ENCODE measurements at places on chromosomes 6 and 20.

DNA sequence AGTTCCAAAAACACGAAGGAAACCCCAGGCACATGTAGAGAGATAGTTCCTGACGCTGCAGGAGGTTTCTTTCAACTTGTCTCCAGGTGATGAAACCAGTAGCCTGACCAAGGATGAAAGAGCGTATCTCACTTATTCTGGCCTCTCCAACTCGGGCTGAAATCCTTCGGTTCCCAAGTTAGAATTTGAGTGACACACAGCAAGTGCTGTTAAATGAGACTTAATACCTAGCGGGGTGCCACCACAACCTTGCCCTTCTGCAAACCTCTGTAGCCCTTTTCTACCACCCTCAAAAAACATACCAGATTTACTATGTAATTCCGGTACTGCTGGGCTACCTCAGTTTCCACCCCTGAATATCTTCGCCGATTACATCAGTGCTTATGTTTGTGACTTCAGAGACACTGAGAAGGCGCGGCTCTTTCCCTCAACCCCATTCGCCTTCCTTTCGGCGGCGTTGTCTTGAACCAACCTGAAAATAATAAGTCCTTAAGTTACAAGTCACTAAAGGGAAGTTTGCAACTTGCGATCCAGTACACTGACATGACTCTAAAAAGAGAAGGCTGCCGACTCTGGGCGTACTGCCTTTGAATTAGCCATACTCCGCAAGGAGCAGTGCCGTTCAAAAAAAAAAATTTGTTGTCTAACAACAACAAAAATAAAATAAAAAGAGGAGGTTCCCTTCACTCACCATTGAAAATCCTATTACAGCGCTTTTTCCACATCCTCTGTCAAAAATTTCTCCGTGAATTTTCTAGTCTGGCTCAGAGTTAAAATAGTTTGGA, 194.9 kb upstream of the ZNF184 start:
- DNase-seq: no peak

- no peak for DNase-seq
Measured at GRCh38 chr6:166650047-166650446, 23.0 kb upstream of the RPS6KA2 start.

DNA sequence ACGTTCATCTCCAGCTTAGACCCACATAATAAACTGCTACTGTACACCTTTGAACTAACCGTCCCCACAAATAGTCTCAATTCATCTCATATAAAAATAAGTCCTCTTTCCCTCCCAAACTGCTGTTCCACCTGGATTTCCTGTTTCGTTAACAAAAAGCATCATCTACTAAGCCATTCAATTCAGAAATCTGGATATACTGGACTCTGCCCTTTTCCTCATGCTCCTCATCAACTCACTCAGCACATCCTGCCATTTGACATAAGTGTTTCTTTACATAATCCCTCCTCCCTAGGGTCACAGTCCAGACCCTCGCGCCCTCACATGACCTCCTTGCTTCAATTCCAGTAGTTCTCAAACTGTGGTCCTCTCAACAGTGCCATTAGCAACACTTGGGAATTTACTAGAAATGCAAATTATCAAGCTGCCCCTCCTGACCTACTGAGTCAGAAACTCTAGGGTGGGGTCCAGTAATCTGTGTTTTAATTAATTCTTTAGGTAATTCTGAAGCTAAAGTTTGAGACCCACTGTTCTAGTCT, 4.5 kb downstream of the MKKS start:
- DNase-seq: no peak

GRCh38 chr6:134756374-134757025, 193.4 kb downstream of the ALDH8A1 start:
- no peak for DNase-seq

DNA sequence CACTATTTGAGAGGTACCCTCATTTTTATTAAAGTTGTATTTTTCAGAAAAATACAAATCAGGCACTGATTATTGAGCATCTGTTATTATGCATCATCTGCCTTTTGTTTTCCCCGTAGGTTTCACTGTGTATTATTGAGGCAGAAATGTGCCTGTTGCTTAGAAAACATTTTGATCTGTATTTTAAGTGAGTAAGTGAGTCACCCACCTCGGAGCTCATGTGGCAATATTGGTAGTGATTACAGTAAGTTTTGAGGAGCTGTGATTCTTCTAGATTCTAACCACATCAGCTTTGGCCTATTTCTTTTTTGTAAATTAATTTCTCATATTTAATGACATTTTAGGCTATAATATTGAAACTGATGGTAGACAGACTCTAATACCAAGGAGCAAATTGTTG, 59.6 kb upstream of the LAMP5 start:
- DNase-seq: no peak

DNA sequence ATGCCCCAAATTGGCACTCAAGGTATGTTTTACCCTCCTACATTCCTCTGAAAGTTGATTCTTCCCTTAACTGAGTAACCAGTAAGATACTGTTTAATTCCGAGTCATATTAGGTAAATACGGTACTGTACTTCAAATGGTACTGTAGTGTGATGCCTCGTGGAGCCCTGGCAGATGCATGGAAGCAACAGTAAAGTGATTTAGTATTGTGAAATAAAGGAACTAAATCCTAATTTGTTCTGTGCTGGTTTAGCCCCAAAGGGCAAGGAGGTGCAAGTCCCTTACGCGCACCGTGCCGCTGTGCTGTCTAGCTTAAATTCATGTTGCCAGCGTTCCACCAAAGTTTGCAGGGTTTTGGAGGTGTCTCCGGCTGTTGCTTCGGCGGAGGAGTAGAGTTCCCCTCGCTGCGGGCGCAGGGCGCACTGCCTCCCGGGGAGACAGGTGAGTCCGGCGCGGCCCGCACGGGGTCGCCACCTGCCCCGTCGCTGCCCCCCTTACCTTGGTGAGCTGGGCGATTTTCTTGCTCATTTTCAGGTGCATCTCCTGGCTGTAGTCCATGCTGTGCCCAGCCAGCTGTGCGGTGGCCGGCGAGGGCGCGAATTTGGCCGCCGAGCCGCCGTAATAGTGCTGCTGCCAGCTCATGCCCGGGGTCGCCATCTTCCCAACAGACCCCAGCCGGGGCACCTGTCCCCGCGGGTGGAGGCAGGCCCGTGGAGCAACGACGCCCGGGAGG, 655 bp downstream of the FAM184A start:
- DNase-seq: peak; percentile 42

- DNase-seq: no peak
Measured at GRCh38 chr6:155313602-155314091, 637 bp downstream of the TFB1M start.

DNA sequence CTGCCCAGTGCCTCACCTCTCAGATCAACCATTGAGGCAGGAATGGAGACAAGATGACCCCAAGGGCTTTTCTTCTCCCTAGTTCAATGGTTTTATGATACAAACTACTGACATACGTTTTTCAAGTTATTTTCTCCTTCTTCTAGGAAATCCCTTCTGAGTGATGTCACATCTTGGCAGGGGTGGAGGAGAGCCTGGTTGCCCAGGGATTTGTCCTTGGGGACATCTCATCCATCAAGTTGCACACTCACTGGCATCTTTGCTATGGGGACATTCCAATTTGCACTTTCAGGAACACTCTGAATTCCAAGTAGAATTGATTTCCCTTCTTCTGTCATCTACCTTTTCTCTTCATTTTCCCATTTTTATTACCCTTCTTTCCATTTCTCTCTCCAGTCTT, 9.9 kb downstream of the ZFP57 start:
- DNase-seq: no peak

GRCh38 chr6:132675749-132676148, 16.8 kb upstream of the TAAR1 start:
- no peak for DNase-seq

GRCh38 chr6:2209226-2209809, 36.1 kb downstream of the GMDS start:
- no peak for DNase-seq

- DNase-seq: no peak
Measured at GRCh38 chr6:159646733-159647132, 46.3 kb downstream of the SOD2 start.

- no peak for DNase-seq
Measured at GRCh38 chr6:119241111-119241465, 108.5 kb downstream of the MAN1A1 start.

DNA sequence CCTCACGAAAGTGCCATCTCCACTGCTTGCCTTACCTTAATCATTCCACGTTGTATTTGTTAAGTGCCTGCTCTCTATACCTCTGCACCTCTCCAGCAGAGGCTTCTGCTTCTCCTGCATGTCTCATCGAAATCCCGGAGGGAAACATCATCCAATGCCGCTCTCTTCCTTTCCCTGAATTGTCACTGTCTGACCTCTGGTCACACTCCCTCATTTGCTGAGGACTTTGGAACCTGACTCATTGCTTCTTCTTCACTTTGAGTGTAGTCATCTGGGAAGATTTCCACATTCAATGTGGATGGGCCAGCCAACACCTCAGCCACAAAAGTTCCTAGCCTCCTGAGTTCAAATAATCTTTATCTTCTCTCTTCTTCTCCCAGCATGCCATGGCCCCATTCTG, 78.9 kb upstream of the BEND6 start:
- no peak for DNase-seq

GRCh38 chr20:40291493-40292135, 397.4 kb downstream of the MAFB start:
- DNase-seq: no peak

- no peak for DNase-seq
Measured at GRCh38 chr20:61449916-61450315, 197.9 kb downstream of the CDH4 start.

GRCh38 chr6:102571236-102571908, 1177.9 kb downstream of the GRIK2 start:
- DNase-seq: no peak

- DNase-seq: no peak
Measured at GRCh38 chr6:36845233-36845632, 6.0 kb upstream of the CPNE5 start.

DNA sequence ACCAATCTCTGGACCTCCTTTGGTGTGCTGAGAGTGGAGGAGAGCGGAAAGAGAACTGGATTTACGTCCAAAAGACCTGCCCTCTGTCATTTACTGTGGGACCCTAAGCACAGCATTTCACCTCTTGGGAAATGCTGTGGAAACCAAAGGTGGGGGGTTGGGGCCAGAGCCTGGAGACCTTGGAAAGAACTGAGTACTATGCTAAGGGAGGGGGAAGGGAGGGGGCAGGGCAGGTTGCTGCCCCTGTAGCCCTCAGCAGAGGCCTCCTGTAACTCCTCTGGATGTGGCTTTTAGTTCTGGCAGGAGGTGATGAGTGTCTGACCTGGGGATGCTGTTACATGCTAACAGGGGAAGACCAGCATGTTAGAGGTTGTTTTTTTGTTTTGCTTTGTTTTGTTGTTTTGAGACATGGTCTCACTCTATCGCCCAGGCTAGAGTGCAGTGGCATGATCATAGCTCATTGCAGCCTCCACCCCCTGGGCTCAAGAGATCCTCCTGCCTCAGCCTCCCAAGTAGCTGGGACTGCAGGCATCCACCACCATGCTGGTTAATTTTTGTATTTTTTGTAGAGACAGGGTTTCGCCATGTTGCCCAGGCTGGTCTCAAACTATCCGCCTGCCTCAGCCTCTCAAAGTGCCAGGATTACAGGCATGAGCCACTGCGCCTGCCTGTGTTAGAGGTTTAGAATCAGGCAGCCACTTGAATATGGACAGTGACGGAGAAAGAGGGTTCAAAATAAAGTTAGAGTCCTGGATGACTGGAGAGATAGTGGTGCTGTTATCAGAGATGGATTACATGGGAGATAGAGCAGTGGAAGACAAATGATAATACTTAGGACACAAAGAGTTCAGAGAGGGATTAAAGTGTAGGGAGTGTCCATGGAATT, 18.4 kb upstream of the PARD6B start:
- DNase-seq: no peak

DNA sequence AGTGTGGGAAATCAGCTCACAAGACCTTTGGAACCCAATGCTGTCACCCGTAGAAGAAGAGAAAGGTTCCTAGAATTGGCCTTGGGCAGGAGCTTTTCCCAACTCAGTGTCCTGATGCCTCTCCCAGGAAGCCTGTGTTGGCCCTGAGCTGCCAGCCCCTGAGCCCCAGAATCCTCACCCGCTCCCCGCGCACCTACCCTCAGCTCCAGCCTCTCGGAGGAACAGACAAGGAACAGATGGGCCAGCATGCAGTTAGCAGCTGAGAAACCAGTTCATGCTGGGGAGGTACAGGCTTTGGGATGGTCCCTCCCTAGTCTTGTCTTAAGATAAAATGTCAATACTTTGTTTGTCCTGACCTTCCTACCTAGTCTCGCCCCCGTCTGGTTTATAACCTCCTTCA, 121.9 kb upstream of the CDH4 start:
- DNase-seq: no peak

- no peak for DNase-seq
Measured at GRCh38 chr6:14658886-14659561, 541.5 kb downstream of the CD83 start.

DNA sequence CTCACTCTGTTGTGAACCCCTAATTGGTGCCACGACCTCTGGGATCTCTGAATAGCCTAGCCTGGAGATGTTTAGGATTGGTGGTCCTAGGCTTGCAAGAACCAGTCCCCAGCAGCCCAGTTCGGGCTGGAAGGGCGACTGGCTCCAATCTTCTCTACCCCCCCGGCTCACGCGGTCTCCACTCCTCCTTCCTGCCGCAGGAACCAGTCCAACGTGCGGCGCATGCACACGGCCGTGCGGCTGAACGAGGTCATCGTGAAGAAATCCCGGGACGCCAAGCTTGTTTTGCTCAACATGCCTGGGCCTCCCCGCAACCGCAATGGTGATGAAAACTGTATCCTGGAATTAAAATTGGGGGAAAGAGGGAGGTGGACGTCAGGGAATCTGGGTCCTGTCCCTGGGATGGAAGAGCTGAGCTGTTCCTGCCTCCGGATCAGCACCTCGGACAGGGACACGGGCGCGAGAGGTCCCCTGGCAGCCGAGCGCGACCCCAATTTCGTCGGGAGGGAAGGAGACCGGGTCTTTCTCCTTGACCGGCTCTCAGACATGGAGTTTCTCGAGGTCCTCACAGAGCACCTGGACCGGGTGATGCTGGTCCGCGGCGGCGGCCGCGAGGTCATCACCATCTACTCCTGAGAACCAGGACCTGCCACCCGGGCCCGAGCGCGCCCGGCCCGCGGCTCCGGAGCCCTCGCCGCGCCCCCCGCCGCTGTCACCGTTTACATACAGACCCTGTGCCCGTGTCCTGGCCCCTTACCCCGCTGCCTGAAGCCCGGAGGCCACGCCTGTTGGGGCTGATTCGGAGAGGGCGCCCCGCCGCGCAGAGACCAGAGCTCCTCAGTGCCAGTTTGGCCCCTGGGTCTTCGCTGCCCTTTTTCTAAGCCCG, 28.2 kb downstream of the SLC12A5 start:
- peak; percentile 13 for DNase-seq

DNA sequence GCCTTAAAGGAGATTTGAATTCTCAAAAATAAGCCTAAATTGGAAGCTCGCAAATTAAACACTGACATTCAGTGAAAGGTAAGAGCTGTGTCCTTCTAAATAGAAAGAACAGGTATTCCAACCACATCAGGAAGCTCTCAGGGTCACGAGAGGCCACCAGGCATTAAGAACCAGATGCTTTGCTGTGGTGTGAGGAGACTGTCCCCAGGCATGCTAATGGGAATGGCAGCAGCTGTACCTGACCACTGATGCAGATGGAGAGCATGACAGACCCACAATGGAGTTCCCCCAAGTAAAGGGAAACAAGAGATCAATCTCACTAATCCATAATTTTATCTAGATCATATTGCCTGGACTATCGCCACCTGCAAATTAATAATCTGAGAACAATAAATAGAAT, 658.9 kb upstream of the NOX3 start:
- no peak for DNase-seq
